ENCODE measurements at places on chromosomes 6 and 20. TPM values are rescaled to one million over a fixed set of nuclear protein-coding genes. Genes with fewer than 3 reads are reported as not detected.

ZBTB12 gene
- 31.0 TPM for total RNA-seq

JPH2 gene
- total RNA-seq = 0.31 TPM

CFB gene
- 0.31 TPM for total RNA-seq

SYCP2L gene
- total RNA-seq = 3.5 TPM

SLC44A4 gene
- total RNA-seq = 3.3 TPM

ELOVL4 gene
- 10.1 TPM for total RNA-seq

EMILIN3 gene
- total RNA-seq = 6.7 TPM

BMP7 gene
- 17.7 TPM for total RNA-seq

- H3K4me1 ChIP-seq = no peaks in the 10 kb centered on the region
- H3K36me3 ChIP-seq = no peaks in the 10 kb centered on the region
- H3K27me3 ChIP-seq = no peaks in the 10 kb centered on the region
- no peak overlapping the region for H3K4me3 ChIP-seq
- no peak overlapping the region for H3K27ac ChIP-seq
Measured at GRCh38 chr6:152828431-152828830, 77.8 kb downstream of the VIP start.

DNA sequence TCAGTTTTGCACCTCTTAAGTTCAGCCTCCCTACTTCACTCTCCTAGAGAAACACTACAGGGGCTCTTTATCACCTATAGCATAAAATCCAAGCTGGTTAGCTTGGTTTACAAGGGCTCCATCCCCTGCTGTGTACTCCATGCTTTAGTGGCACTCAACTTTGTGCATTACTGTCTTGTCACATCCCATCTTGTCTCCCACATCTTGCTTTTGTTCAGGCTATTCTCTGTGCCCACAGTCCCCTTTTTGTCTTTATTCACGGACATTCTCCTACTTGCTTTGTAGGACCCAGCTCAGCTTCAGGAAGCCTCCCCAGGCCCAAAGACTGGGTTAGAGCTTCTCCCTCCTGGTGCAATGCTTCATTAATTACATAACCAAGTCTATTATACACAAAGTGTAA, 107.9 kb upstream of the SPACA1 start:
- no peak for DNase-seq
- H3K27me3 ChIP-seq = no peaks in the 10 kb centered on the region
- H3K27ac ChIP-seq = no peak overlapping the region

DNA sequence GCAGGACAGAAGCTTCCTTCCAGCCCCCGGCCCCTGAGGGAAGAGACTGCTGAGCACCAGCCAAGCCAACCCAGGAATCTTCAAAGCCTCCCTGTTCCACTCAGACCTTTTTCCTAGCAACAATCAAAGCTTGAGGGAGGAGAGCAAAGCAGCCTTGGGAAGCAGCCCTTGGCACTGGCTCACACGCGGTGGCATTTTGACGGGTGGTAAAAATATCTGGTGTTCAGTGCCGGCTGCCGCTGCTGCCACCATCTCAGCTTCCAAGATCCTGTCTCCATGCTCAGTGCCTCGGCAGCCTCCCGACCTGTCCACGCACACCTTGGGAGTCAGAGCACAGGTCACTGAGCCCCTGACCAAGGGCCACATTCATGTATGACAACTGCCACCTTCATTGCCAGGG, 170.1 kb downstream of the LRFN2 start:
- DNase-seq = no peak
- H3K4me1 ChIP-seq = peaks cover 24% of the 10 kb centered on the region
- H3K36me3 ChIP-seq = no peaks in the 10 kb centered on the region
- no peak overlapping the region for H3K27ac ChIP-seq
- no peak overlapping the region for H3K4me3 ChIP-seq

DNA sequence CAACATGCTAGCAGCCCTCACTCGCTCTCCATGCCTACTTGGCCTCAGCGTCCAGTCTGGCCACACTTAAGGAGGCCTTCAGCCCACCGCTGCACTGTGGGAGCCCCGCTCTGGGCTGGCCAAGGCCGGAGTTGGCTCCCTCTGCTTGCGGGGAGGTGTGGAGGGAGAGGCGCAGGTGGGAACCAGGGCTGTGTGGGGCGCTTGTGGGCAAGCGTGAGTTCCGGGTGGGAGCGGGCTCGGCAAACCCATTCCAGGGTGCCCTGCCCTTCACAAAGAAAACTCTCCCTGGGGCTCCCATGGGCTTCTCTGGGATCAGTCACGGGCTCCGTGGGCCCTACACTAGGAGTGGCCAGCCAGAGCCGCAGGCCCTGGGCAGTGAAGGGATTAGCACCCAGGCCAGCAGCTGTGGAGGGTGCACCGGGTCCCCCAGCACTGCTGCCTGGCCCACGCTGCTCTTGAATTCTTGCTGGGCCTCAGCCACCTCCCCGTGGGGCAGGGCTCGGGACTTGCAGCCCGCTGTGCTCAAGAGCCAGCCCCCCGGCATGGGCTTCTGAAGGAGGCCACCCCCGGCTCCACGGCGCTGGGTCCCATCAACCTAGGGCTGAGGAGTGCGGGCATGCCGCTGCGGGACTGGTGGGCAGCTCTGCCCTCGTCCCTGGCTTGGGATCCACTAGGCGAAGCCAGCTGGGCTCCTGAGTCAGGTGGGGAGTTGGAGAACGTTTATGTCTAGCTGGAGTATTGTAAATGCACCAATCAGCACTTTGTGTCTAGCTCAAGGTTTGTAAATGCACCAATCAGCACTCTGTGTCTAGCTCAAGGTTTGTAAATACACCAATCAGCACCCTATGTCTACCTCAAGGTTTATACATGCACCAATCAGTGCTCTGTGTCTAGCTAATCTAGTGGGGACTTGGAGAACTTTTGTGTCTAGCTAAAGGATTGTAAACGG, 273.6 kb upstream of the SULF2 start:
- no peaks in the 10 kb centered on the region for H3K27me3 ChIP-seq
- H3K27ac ChIP-seq = no peak overlapping the region
- DNase-seq = no peak
- no peaks in the 10 kb centered on the region for H3K4me1 ChIP-seq
- peaks cover 19% of the 10 kb centered on the region for H3K36me3 ChIP-seq
- no peak overlapping the region for H3K4me3 ChIP-seq

DNA sequence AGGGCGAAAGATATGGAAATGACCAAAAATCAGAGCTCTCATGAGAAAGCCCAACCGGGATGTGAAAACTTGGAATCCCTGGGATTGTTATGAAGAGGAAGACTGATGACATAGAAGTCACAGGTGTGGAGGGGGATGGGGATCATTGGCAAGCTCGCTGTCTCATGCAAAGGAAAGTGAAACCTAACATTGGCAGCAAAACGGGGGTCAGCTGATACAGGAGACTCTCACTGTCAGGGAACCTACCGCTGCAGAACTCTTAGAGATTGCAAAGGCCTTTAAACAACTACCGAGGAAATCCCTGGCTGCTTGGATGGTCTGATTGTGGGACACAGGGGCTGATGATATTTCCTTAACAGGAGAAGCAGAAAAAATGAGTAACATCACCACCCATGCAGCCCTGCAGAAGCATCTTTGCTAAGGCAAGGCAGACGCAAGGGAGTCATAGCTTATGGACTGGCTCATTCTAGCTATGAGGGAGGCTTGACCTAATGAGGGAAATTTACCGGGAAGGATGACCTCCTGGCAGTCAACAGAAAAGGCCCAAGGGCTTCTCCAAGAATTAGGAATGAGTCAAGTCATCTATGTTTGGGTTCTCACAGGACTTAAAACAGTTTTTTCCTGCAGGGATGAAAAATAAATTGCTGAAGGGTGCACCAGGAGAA, 7.0 kb downstream of the MUC21 start:
- H3K27ac ChIP-seq = no peak overlapping the region
- H3K4me3 ChIP-seq = no peak overlapping the region
- no peaks in the 10 kb centered on the region for H3K27me3 ChIP-seq
- no peaks in the 10 kb centered on the region for H3K4me1 ChIP-seq
- peaks cover 7% of the 10 kb centered on the region for H3K36me3 ChIP-seq

DNA sequence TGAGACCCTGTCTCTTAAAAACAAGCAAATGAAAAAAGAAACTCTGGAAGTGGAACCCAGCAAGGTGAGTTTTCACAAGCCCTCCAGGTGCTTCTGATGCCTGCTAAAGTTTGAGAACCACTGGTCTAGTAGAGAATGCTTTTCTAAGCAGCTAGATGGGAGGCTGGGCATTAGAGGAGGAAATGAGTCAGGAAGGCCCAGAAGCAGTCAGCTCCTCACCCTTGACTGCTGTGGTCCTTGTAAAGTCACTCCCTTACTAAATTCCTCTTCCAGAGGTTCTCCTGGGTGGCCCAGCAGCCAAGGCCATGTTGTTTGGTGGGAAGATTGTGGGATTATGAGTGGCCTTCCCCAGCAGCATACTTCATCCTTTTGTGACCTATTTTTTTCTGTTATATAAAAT, 52.0 kb upstream of the FYN start:
- DNase-seq = no peak
- no peak overlapping the region for H3K4me3 ChIP-seq
- no peaks in the 10 kb centered on the region for H3K27me3 ChIP-seq
- no peak overlapping the region for H3K27ac ChIP-seq
- H3K36me3 ChIP-seq = no peaks in the 10 kb centered on the region

DNA sequence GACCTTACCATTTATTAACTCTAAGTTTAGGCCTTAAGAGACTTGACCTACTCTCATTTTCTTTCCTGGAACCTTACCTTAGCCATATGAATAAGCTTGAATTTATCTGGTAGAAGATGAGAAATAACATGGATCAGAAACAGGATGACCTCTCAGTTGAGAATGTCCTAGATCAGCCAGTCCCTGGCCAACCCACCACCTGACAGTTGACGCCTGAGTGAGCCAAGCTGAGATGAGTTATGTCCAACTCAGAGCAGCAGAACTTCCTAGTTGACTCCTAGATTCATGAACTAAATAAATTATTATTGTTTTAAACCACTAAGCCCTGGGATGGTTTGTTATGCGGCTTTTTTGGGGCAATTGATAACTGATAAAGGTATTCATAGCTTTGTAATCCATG, 233.0 kb upstream of the RAB32 start:
- no peak for DNase-seq
- no peak overlapping the region for H3K27ac ChIP-seq
- H3K27me3 ChIP-seq = no peaks in the 10 kb centered on the region
- no peak overlapping the region for H3K4me3 ChIP-seq

DNA sequence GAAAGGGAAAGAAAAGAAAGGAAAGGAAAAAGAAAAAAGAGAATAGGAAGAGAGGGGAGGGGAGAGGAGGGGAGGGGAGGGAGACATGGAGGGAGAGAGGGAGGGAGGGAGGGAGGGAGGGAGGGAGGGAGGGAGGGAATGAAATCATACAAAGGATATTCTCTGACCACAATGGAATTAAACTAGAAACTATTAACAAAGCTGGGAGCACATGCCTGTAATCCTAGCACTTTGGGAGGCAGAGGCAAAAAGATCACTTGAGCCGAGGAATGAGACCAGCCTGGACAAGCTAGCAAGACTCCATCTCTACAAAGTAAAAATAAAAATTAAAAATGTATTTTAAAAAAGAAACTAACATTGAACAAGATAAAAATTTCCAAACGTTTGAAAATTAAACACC, 62.8 kb downstream of the ILRUN start:
- no peak overlapping the region for H3K4me3 ChIP-seq
- no peaks in the 10 kb centered on the region for H3K27me3 ChIP-seq
- no peak overlapping the region for H3K27ac ChIP-seq
- no peaks in the 10 kb centered on the region for H3K4me1 ChIP-seq

GRCh38 chr6:129597023-129597713, 112.8 kb downstream of the ARHGAP18 start:
- H3K4me1 ChIP-seq = no peaks in the 10 kb centered on the region
- H3K27me3 ChIP-seq = no peaks in the 10 kb centered on the region
- H3K4me3 ChIP-seq = no peak overlapping the region
- DNase-seq = no peak
- H3K36me3 ChIP-seq = no peaks in the 10 kb centered on the region
- no peak overlapping the region for H3K27ac ChIP-seq

- no peaks in the 10 kb centered on the region for H3K36me3 ChIP-seq
- H3K27ac ChIP-seq = no peak overlapping the region
- no peaks in the 10 kb centered on the region for H3K4me1 ChIP-seq
- DNase-seq = peak; percentile 84
- H3K4me3 ChIP-seq = no peak overlapping the region
- H3K27me3 ChIP-seq = no peaks in the 10 kb centered on the region
Measured at GRCh38 chr6:139250296-139251044, 41.3 kb downstream of the TXLNB start.

GRCh38 chr6:6052216-6052615, 45.5 kb upstream of the NRN1 start:
- H3K4me1 ChIP-seq = no peaks in the 10 kb centered on the region
- H3K27me3 ChIP-seq = no peaks in the 10 kb centered on the region
- no peak overlapping the region for H3K4me3 ChIP-seq
- H3K36me3 ChIP-seq = no peaks in the 10 kb centered on the region
- no peak overlapping the region for H3K27ac ChIP-seq

GRCh38 chr6:92243315-92243714, 1176.0 kb downstream of the EPHA7 start:
- no peak for DNase-seq
- H3K27ac ChIP-seq = no peak overlapping the region
- no peaks in the 10 kb centered on the region for H3K4me1 ChIP-seq
- no peaks in the 10 kb centered on the region for H3K27me3 ChIP-seq

DNA sequence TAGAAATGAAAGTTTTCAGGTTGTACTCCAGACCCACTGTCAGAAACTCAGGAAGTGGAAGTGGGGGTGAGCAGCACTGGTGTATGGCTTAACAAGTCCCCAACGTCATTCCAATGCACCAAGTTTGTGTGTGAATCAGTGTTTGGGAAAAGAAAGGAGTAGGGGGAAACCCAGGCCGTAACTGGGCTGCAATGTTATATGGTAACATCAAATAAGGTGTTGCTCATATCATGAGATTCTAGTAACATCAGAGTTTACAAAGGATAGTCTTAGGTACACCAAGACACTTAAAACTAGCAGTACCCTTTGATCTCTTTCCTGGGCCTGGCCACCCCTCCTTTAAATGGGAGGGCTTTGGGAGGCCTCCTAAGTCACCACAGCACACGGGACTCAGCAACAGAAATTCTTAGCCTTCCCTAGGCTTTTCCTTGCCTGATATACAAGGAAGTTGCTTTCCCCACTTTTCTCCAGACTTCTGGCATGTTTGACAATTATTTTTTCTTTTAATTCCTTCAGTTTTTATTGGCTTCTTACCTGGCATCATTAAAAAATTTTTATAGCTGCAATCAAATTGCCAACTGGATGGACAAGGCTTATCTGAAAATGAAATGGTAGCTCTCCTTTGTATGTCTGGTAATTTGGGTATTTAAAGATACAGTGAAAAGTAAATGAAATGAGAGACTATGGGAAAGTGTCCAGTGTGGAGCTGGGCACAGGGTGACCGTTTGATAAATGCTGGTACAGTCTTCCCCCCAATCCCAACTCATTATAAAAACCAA, 15.1 kb downstream of the E2F3 start:
- H3K4me1 ChIP-seq = peaks cover 8% of the 10 kb centered on the region
- no peak for DNase-seq
- peaks cover 21% of the 10 kb centered on the region for H3K36me3 ChIP-seq
- no peak overlapping the region for H3K27ac ChIP-seq
- H3K27me3 ChIP-seq = no peaks in the 10 kb centered on the region
- no peak overlapping the region for H3K4me3 ChIP-seq

- no peak for DNase-seq
- no peaks in the 10 kb centered on the region for H3K27me3 ChIP-seq
- H3K4me3 ChIP-seq = no peak overlapping the region
- no peak overlapping the region for H3K27ac ChIP-seq
Measured at GRCh38 chr6:24822696-24823095, 24.0 kb upstream of the ARMH2 start.

- DNase-seq = no peak
- no peaks in the 10 kb centered on the region for H3K27me3 ChIP-seq
- no peaks in the 10 kb centered on the region for H3K4me1 ChIP-seq
- H3K36me3 ChIP-seq = peaks cover 6% of the 10 kb centered on the region
- H3K4me3 ChIP-seq = no peak overlapping the region
- no peak overlapping the region for H3K27ac ChIP-seq
Measured at GRCh38 chr6:24079076-24079475, 46.9 kb upstream of the NRSN1 start.
